Heart left ventricle (tissue), 16 donors: ENCODE measurements at places on chromosomes 12 and 14. TPM values are rescaled to one million over a fixed set of nuclear protein-coding genes. Genes with fewer than 3 reads are reported as not detected.
A peak's percentile ranks its signal among the peaks of the same experiment; 100 is the strongest.

- H3K27me3 ChIP-seq = peaks cover 5% of the 10 kb centered on the region
- H3K27ac ChIP-seq = no peak overlapping the region
- H3K36me3 ChIP-seq = no peaks in the 10 kb centered on the region
- no peak for DNase-seq
- no peak overlapping the region for H3K4me3 ChIP-seq
These were observed 6.1 kb upstream of the LRTM2 start for GRCh38 chr12:1814266-1814665.

Gene SLC41A2
- 12.8 TPM for total RNA-seq

DNA sequence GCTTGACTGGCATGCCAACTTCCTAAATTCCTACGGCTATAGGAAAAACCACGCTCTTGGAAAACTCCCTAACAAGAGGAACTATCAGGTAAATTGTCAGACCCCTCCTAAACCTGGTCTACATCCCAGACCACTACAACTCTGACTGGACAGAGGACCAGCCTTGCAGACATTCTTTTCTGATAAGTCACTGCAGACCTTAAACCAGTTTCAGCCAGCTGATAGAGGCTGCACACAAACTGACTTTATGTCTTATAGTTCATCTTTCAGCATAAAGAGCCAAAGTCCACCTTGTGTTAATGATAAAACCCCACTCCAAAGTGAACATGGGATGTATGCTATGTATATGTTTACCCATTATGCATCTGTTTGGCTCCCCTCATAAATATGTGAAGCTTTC lies 166.6 kb downstream of the KTN1 start:
- no peaks in the 10 kb centered on the region for H3K27me3 ChIP-seq
- no peak overlapping the region for H3K4me3 ChIP-seq
- H3K36me3 ChIP-seq = no peaks in the 10 kb centered on the region

- no peak overlapping the region for H3K27ac ChIP-seq
- no peak for DNase-seq
- H3K27me3 ChIP-seq = no peaks in the 10 kb centered on the region
- H3K36me3 ChIP-seq = no peaks in the 10 kb centered on the region
- H3K4me1 ChIP-seq = no peaks in the 10 kb centered on the region
- H3K4me3 ChIP-seq = no peak overlapping the region
These were observed 266.2 kb downstream of the C12orf75 start for GRCh38 chr12:105596731-105597130.

GRCh38 chr14:23644919-23645336 lies 8.8 kb downstream of the DHRS2 start:
- no peak for DNase-seq
- H3K27ac ChIP-seq = no peak overlapping the region
- no peak overlapping the region for H3K4me3 ChIP-seq
- H3K4me1 ChIP-seq = no peaks in the 10 kb centered on the region

- no peak overlapping the region for H3K27ac ChIP-seq
- H3K4me1 ChIP-seq = peaks cover 5% of the 10 kb centered on the region
- H3K36me3 ChIP-seq = no peaks in the 10 kb centered on the region
- H3K4me3 ChIP-seq = no peak overlapping the region
- no peaks in the 10 kb centered on the region for H3K27me3 ChIP-seq
These were observed 159.9 kb downstream of the CAPZA3 start for GRCh38 chr12:18897823-18898222.

GRCh38 chr12:86148612-86149011 lies 107.6 kb downstream of the MGAT4C start:
- DNase-seq = no peak
- no peaks in the 10 kb centered on the region for H3K4me1 ChIP-seq
- no peaks in the 10 kb centered on the region for H3K27me3 ChIP-seq
- no peak overlapping the region for H3K4me3 ChIP-seq

- no peak overlapping the region for H3K4me3 ChIP-seq
- H3K4me1 ChIP-seq = peaks cover 14% of the 10 kb centered on the region
- no peaks in the 10 kb centered on the region for H3K36me3 ChIP-seq
- no peaks in the 10 kb centered on the region for H3K27me3 ChIP-seq
- no peak for DNase-seq
These were observed 473.8 kb downstream of the NPAS3 start for GRCh38 chr14:33412450-33412849.

GRCh38 chr14:104731320-104732294 lies 7.6 kb downstream of the ADSS1 start:
- H3K4me3 ChIP-seq = no peak overlapping the region
- no peak for DNase-seq
- H3K36me3 ChIP-seq = no peaks in the 10 kb centered on the region
- peak overlapping the region; percentile 89 for H3K27ac ChIP-seq

Gene FBLN5
- total RNA-seq = 40.3 TPM

Gene PROX2
- not detected for total RNA-seq

DNA sequence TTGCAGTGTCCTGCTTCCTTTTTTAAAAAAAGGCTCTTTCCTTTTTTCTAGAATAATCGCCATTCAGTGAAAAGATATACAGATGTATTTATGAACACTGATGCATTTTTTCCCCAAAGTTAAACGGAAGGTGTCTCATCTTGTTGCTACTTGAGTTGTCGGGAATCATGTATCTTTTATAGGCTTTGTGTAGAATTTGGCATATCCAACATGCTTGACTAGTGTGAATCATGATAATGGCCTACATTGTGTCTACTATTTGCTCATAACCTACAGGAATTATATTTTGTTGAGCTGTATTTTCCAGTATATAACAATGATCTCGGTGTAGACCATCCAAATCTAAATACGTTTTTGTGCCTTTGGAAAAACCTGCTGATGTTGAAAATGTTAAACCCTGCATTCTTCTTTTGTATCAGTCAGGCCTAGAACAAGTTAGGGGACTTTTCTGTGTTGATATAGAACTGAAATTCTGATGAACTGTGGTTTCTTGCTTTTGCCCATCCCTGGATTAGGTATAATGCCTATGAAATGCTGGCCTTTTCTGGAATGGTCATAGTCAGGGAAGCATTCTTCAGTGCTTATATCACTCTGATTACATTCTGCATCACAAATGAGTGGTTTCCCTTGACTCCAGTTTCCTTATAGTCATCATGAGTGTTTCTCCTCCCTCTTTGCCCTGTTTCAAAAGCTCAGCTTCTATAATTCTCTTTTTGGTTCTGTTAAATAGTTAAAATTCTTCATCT lies 10.8 kb downstream of the BMAL2 start:
- H3K27ac ChIP-seq = no peak overlapping the region
- DNase-seq = no peak
- H3K36me3 ChIP-seq = no peaks in the 10 kb centered on the region
- no peaks in the 10 kb centered on the region for H3K27me3 ChIP-seq
- H3K4me1 ChIP-seq = no peaks in the 10 kb centered on the region

Gene PGF
- 5.4 TPM for total RNA-seq

- H3K4me1 ChIP-seq = peaks cover 49% of the 10 kb centered on the region
- no peaks in the 10 kb centered on the region for H3K27me3 ChIP-seq
- H3K4me3 ChIP-seq = no peak overlapping the region
- peak; percentile 44 for DNase-seq
- no peaks in the 10 kb centered on the region for H3K36me3 ChIP-seq
- peak overlapping the region; percentile 86 for H3K27ac ChIP-seq
These were observed 206.8 kb upstream of the BCL2L14 start for GRCh38 chr12:11863988-11864387.

Gene ZDHHC22
- not detected for total RNA-seq

DNA sequence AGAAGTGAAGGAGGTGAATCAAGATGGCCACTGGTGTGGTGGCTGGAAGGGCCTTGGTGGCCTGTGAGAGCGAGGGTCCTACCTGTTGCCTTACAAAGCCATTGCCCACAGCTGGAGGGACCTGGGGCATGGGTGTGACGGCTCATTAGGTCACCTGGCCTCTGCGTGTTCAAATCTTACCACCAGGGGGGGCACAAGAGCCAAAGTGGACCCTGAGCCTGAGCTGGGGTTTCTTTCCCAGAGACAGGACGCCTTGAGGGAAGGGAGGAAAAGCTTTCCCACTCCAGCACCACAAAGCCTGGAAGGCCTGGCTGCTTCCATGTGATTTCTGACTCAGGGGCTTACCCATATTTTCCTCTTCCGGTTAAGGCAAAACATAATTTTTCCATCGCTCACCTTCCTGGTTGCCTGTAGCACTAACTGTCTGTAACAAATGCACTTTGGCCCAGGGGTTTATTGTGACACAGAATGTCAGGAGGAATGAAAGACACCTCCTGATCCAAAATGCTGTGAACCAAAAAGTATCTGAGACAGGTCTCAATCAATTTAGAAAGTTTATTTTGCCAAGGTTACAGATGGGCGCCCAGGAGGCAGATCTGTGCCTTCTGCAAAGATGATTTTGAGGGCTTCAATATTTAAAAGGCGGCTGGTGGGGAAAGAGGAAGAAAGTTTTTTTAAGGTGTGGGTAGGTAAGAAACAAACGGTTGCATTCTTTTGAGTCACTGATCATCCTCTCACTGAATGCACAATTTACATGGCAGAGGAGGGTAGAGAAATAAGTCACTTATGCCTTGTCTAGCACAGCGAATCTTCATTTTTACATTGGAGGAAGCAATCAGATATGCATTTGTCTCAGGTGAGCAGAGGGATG lies 4.3 kb upstream of the CD9 start:
- no peak overlapping the region for H3K4me3 ChIP-seq
- DNase-seq = peak; percentile 84
- H3K27me3 ChIP-seq = no peaks in the 10 kb centered on the region
- peak overlapping the region; percentile 33 for H3K27ac ChIP-seq
- H3K36me3 ChIP-seq = no peaks in the 10 kb centered on the region

DNA sequence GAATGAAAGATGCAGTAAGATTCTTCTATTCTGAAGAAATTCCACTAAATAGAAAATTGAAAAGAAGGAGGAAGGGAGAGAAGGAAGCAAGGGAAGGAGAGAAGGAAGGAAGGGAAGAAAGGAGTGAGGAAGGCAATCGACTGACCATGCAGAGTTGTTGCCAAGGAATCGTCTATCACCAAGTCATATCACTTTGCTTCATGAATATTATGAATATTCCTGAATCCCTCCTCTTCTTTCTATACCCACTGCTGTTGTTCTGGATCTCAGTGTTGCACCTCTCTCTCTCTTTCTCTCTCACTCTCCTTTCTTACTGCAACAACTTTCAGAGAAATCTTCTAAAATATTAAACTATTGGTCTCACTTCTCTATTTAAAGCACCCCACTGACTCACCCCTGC lies 222.4 kb downstream of the IPO8 start:
- no peak for DNase-seq
- H3K36me3 ChIP-seq = no peaks in the 10 kb centered on the region

- peaks cover 31% of the 10 kb centered on the region for H3K4me1 ChIP-seq
- H3K4me3 ChIP-seq = peak overlapping the region; percentile 72
- peaks cover 46% of the 10 kb centered on the region for H3K27me3 ChIP-seq
- H3K36me3 ChIP-seq = no peaks in the 10 kb centered on the region
- H3K27ac ChIP-seq = peak overlapping the region; percentile 81
- peak; percentile 26 for DNase-seq
These were observed 671 bp downstream of the SPTB start for GRCh38 chr14:64878837-64879634.

- no peak overlapping the region for H3K4me3 ChIP-seq
- no peak for DNase-seq
- H3K4me1 ChIP-seq = no peaks in the 10 kb centered on the region
- H3K36me3 ChIP-seq = peaks cover 57% of the 10 kb centered on the region
- no peak overlapping the region for H3K27ac ChIP-seq
- no peaks in the 10 kb centered on the region for H3K27me3 ChIP-seq
These were observed 128.8 kb downstream of the SYNE2 start for GRCh38 chr14:63981569-63981968.

DNA sequence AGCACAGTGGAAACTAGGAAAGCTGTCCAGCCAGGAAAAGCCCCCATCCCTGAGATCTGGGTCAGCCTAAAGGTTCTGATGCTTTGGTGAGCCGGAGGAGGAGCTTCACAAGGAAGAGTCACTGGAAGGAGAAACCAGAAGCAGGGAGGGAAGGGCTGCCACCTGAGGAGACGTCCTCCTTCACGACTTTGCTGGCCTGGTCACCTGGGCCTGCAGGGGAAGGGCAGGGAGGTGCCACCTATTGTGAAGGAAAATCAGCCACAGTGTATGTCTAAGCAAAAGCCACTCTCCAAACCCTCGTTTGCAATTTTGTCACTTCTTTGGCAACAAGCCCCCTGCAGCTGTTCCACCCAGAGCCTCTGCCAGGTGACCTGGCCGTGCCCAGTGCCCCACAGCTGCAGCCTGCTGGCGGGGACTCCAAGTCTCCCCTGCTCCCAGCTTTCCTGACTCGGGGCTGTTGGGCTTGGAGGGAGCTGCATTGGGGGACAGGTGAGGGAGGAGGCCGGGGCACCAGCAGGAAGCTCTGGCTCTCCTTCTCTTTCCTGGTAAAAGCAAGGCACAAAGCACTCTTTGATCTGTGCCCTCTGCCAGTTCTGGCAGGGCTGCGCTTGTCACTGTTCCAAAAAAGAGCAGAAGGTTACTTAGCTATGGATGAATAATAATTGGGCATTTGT lies 120.9 kb upstream of the BCL2L14 start:
- no peaks in the 10 kb centered on the region for H3K27me3 ChIP-seq
- no peaks in the 10 kb centered on the region for H3K36me3 ChIP-seq
- no peak overlapping the region for H3K27ac ChIP-seq
- no peak overlapping the region for H3K4me3 ChIP-seq
- no peak for DNase-seq

GRCh38 chr14:51554953-51555352 lies 96.8 kb upstream of the FRMD6 start:
- H3K27ac ChIP-seq = no peak overlapping the region
- DNase-seq = no peak
- H3K4me1 ChIP-seq = no peaks in the 10 kb centered on the region
- H3K36me3 ChIP-seq = no peaks in the 10 kb centered on the region
- no peaks in the 10 kb centered on the region for H3K27me3 ChIP-seq
- H3K4me3 ChIP-seq = no peak overlapping the region

DNA sequence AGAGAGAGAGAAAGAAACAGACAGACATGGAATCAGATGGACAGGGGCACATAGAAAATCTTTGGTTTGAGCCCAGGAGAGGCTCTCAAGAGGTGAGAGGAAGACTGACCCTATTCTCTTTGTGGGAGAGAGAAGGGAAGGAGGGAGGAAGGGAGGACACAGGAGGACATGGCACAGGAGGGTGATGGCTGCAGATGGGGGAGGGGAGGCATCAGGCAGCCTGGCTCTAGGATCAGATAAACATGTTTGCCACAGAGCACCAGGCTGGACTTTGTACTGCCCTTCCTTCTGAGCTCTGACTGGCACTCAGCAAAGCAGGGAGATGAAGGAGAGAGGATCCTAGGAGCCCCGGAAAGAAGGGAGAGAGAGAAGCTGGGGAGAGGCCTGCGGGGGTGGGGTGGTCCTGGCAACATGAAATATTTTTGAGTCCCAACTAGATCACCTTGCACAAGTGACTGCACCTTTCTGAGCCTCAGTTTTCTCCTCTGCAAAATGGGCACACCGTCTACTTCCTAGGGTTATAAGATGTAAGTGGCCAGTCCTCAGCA lies 6.1 kb downstream of the HNF1A start:
- H3K36me3 ChIP-seq = no peaks in the 10 kb centered on the region
- H3K27me3 ChIP-seq = no peaks in the 10 kb centered on the region
- no peak overlapping the region for H3K4me3 ChIP-seq

DNA sequence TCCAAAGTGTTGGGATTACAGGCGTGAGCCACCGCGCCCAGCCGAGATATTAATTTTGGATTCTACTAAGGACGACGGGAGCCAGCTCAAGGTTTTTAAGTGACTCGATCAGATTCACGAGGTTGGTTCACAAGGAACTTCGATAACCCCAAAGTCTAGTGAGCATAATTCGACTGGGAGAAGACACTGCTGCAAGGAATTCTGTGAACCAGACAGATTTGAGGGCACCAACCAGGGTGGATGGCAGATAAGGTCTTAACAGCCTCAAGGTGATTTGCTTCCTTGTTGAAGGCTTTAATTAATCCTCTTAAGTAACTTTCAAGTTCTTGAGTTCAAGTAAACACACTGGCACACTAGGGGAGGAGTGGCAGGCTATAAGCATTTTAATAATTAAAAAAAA lies 1.1 kb upstream of the KLHDC2 start:
- peaks cover 34% of the 10 kb centered on the region for H3K4me1 ChIP-seq
- H3K36me3 ChIP-seq = peaks cover 7% of the 10 kb centered on the region
- H3K27me3 ChIP-seq = no peaks in the 10 kb centered on the region
